Osteoblast (primary cell): ENCODE measurements at places on chromosomes 4 and X. TPM values are rescaled to one million over a fixed set of nuclear protein-coding genes. Genes with fewer than 3 reads are reported as not detected.

GRCh38 chr4:155995069-155995468 lies 41.4 kb upstream of the CTSO start:
- no peak for DNase-seq

DNA sequence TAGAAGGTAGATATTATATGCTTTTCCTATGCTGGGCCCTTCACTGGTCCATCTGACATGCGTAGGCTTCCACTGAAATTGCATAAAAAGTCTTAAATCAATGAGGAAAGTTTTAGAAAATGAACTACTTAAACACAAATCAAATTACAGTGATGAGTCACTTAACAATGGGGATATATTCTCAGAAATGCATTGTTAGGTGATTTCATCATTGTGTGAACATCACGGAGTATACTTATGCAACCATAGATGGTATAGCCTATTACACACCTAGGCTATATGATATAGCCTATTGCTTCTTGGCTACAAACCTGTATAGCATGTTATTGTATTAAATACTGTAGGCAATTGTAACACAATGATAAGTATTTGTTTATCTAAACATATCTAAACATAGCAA lies 10.3 kb downstream of the STAP1 start:
- no peak for DNase-seq

DNA sequence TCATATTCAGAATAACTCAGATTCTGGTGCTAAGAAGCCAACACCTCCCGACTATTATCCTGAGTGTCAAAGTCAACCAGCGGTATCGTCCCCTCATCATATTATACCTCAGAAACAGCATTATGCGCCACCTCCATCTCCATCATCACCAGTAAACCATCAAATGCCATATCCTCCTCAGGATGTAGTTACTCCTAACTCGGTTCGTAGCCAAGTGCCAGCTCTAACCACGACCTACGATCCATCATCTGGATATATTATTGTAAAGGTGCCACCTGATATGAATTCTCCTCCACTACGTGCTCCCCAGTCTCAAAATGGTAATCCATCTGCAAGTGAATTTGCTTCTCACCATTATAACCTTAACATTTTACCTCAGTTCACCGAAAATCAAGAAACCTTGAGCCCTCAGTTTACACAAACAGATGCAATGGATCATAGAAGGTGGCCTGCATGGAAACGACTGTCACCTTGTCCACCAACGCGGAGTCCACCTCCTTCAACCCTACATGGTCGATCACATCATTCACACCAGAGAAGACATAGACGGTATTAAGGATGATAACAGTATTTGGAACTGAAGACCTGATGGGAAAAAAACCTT lies 1.1 kb downstream of the CBLL2 start:
- no peak for DNase-seq

DNA sequence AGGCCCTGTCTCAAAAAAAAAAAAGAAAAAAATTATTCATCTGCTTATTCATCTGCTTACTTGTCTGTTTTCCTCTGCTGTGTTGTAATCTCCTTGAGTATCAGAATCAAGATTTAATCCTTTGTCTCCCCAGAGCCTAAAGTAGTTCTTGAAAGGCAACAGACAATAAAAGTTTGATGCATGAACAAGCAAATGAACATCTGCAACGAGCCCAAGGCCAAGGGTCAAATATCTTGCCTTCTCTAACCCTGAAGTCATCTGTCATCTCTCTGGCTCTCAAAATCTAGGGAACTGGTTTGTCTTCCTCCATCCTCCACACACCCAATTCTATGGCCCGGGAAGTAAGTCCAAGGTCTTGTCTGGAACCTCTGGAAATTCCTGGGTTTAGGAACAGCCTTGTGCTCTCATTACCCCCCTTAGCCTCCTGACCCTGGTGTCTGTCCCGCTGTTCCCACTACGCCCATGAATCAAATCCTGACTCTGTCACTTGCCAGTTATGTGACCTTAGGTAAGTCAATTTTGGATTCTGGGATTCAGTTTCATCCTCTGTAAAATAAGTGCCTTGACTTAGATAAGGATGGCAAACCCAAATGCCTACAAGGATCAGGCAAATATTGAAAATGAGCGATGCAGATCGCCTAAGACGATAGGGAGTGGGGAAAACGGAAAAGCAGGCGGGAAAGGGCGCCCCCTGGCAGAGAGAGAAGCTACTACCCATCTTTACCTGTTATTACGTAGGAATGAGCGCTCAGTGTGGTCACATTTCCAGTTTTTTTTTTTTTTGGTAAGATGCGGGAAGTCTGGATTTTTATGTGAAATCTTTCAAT lies 102.7 kb upstream of the DHX15 start:
- DNase-seq = no peak

DNA sequence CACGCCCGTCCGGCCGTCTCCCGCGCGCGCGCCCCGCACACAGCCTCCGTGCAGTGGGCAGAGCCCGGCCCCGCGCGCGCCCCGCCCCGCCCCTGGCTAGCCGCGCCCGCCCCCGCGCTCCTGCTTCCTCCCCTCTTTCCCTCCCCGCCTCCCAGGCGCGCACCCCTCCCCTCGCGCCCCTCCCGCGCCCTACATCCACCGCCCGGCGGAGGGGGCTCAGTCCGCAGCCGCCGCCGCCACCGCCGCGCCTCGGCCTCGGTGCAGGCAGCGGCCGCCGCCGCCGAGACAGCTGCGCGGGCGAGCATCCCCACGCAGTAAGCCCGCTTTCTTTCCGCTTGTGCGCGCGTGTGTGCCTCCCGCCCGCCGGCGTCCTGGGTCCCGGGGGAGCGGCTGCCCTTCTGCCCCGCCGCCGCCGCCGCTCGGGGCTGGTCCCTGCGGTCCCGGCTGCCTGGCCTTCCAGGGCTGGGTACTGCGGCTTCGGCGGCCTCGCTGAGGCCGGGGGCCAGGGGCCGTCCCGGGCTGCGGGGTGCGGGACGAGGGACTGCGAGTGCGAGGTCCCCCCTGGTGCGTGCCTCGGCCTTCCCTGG lies at the start of gene FHL1:
Gene FHL1, plus strand, starts transcription at position 219 of the 587 bp plus-strand sequence.
- DNase-seq = peak; percentile 91

GRCh38 chr4:106032851-106033286 lies 137.6 kb downstream of the NPNT start:
- no peak for DNase-seq

- no peak for DNase-seq
These were observed 12.2 kb downstream of the SPOCK3 start for GRCh38 chr4:167222099-167222498.

Gene GAGE12F
- not detected in 2 replicates for total RNA-seq

Gene CRMP1
- under 0.01 TPM in 2 replicates for total RNA-seq

Gene DACH2
- not detected in 2 replicates for total RNA-seq

Gene TEX13A
- total RNA-seq = not detected in 2 replicates

Gene CDS1
- total RNA-seq = under 0.01 and 0.29 TPM in 2 replicates

Gene CFAP99
- total RNA-seq = under 0.01 TPM in 2 replicates

Gene UGT2B7
- total RNA-seq = under 0.01 TPM in 1 of 2 replicates, not detected in the other

Gene PDLIM3
- 1.8 and 2.2 TPM in 2 replicates for total RNA-seq
